A172 (cell line): ENCODE measurements at places on chromosomes 5 and 9.

GRCh38 chr9:81080900-81081299, 608.4 kb downstream of the TLE1 start:
- DNase-seq, result no peak

DNA sequence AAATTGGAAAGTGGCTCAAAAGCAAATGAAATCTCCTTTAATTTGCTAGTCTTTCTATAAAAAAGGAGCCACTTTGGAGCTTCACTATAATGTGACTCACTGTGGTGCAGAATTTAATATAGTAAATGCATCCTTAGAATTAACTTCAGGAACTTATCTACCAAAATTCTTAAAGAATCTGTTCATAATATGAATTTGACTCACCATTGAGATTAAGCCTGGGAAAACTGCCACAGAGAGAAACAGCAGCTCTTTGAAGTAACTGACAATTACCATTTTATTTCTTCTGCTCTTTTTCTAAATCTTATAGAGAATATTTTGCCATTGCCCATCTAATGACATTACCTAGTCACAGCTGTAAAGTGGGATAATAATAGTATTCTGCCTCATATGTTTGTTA, 211.9 kb upstream of the CDH6 start:
- DNase-seq, result no peak

- no peak for DNase-seq
Observed at GRCh38 chr5:32014096-32014745, 159.9 kb downstream of the GOLPH3 start.

- DNase-seq, result no peak
Observed at GRCh38 chr9:133126697-133127339, 5.8 kb upstream of the RALGDS start.

DNA sequence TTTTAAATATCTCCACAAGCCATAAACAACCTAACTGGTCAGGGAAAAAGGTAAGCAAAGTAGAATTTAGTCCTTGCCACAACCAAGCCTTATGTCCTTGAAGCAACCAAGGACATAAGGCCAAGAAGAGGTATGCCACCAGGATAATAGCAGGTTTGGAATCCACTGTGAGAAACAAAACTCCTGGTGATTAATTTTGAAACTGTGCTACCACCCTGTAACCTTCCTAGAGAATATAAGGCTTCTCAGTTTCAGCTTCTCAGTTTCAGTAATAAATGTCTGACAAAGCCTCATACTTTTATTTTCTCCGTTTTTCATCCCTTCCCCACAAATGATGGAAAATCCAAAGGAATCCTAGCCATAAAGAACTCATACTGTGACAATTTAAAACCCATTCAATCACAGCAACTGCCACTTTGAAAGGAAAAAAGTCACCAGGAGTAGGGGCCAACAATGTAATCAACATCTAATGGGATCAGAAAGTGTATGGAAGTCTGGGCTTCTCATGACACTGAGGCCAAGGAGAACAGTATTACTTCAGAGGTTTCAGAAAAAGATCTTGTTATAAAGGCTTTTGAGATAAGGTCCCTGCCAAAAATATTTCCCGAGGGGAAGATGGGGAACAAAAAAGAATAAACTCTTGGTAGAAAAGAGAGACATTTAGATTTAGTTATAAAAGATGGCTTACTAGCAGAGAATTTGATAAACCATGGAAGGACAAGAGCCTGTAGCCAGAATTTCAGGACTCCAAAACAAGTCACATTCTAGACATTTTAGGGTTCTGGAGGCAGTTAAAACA, 189.2 kb downstream of the TSSK1B start:
- DNase-seq, result no peak

- DNase-seq, result no peak
Observed at GRCh38 chr9:89400403-89401116, 82.3 kb downstream of the SECISBP2 start.

DNA sequence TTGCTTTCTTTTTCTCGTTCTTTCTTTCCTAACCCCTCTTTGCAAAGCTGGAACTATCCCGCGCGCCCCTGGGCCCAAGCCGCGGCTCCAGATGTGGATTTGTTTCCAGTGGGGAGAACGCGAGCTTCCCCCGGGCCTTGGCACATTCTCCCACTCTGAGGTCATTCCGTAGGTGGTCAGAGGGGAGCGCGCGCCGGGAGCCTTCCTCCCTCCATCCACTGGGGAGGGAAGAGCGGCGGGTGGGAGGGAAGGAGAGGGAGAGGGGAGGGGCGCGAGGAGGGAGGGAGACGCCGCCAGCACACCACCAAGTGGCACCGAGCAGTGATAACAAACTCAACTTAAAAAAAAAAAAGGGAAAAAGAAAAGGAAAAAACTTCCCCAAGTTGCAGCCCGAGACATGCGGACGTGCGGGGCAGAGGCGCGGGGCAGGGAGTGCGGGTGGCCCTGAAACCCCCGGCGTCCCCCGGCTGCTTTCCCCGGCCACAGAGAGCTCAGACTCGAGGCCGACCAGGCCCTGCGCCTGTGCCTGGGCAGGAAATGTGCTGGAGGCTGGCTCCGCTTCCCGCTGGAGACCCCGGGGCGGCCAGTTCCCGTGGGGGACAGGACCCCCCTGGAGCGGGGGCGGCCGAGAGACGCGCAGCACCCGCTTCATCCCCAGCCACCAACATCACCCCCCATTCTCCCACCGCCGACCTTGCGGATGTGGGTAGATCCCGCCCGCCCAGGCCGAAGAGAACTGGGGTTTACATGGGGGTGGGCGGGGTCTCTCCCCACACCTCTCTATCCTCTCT, 3.1 kb downstream of the IER5L start:
- DNase-seq, result peak; percentile 78

GRCh38 chr5:172142709-172143215, 45.3 kb downstream of the STK10 start:
- DNase-seq, result peak; percentile 79

DNA sequence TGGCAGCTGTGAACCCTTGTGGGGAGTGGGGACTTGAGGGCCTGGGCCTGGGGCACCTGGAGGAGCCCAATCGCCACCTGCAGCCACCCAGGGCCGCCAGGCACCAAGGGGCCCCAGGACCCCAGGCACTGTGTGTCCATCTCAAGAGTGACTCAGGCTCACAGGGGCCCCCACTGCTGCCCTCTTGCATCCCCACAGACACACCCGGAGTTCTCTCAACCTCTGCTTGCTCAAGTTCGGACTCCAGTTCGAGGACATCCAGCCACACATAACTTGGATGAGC, 51.9 kb downstream of the MRPL36 start:
- DNase-seq, result no peak

- DNase-seq, result no peak
Observed at GRCh38 chr5:34034534-34035327, 8.3 kb downstream of the C1QTNF3 start.

GRCh38 chr5:178461004-178461730, 129.0 kb downstream of the COL23A1 start:
- peak; percentile 8 for DNase-seq

GRCh38 chr5:169013846-169014245, 287.1 kb downstream of the SLIT3 start:
- DNase-seq, result no peak

GRCh38 chr5:148156609-148157008, 11.7 kb upstream of the SPINK14 start:
- DNase-seq, result no peak

DNA sequence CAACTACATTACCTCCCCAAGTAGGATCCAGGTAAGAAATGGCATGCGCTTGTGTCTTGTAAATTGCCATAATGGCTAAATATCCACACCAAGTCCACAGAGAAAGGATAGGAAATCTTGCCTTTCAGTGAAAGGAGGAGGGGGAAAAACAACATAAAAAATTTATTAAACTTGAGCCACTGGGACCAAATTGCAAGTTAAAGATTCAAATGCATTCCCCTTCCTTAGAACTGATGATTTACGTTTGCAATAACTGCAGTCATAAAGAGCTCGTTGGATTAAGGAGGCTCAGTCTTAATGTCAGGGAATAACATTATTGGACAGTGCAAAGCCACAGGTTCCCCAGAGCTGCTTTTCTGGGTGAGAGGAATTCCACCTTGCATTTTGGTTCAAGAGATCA, 92.6 kb upstream of the SARDH start:
- DNase-seq, result no peak
